M059J (cell line): ENCODE measurements at places on chromosomes 1 and 21. TPM values are rescaled to one million over a fixed set of nuclear protein-coding genes. Genes with fewer than 3 reads are reported as not detected.

DNA sequence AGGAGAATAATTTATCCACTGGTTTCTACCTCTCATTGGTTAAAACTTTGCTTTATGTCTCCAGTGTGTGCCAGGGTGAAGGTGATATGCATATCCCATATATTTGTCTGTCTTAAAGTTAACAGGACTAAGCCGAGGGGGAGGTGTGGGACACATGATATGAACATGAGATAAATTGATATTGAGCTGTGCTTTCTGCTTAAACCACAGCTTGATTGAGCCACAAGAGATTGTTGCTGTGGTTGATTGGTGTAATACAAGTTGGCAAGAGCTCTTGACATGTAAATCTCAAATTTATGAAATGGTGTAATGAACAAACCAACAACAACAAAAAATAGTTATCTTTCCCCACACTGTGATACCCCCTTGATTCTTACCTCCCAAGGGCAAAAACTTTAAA is 1295.5 kb upstream of the NCAM2 start:
- no peak for DNase-seq

GRCh38 chr1:22736501-22737080 is 26.0 kb downstream of the EPHB2 start:
- no peak for DNase-seq

The CCDC27 gene
- not detected in 2 replicates for total RNA-seq

The RGS8 gene
- not detected in 2 replicates for total RNA-seq

GRCh38 chr1:1460540-1461130 is 10.9 kb upstream of the ATAD3B start:
- DNase-seq = no peak

The PPOX gene
- total RNA-seq = 6.2 and 7.2 TPM in 2 replicates

- no peak for DNase-seq
These were observed 59.9 kb downstream of the SPSB1 start for GRCh38 chr1:9352377-9353134.

The SIPA1L2 gene
- total RNA-seq = 25.5 and 45.0 TPM in 2 replicates
